H1 (cell line): ENCODE measurements at places on chromosomes 7 and 10. TPM values are rescaled to one million over a fixed set of nuclear protein-coding genes. Genes with fewer than 3 reads are reported as not detected.
A peak's percentile ranks its signal among the peaks of the same experiment; 100 is the strongest.

GRCh38 chr7:30278376-30278775 lies 6.0 kb upstream of the ZNRF2 start:
- H3K4me1 ChIP-seq: no peaks in the 10 kb centered on the region
- no peak overlapping the region for H3K27ac ChIP-seq
- no peaks in the 10 kb centered on the region for H3K36me3 ChIP-seq
- H3K27me3 ChIP-seq: no peaks in the 10 kb centered on the region

- no peaks in the 10 kb centered on the region for H3K36me3 ChIP-seq
- H3K27ac ChIP-seq: no peak overlapping the region
These were observed 263.1 kb upstream of the CXCL12 start for GRCh38 chr10:44647877-44648542.

DNA sequence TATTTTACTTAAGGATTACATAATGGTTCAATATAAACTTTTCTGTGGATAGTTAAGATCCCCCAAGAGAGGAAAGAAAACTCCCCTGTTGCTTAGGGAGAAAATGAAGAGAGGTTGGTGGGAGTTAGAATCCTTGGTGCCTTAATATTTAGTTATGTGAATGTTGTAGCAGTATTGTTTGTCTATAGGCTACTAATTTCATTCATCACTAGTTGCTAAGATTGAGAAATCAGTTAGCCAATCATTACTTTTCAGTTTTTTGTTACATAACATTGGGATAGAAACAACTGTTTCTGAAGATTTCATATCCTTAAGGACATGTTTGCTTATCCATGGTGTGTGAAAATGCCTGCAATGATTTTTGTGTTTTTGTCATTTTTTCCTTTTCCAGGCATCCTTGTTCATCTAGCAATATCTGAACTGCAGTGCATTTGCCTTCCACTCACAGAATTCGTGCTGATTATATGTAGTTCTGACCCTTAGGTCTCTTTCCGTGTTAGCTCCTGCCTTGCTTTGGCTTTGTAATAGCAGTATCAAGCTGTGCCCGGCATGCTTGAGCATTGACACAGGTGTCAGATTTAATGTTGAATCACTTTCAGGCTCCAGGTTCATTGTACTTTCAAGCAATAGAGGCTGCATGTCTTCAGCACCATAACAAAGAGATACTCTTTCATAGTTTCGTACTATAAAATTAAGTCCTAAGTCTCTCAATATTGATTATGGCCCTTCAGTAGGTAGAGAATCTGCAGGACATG lies 85.0 kb downstream of the PODXL start:
- DNase-seq: no peak
- no peaks in the 10 kb centered on the region for H3K27me3 ChIP-seq
- H3K27ac ChIP-seq: no peak overlapping the region
- H3K4me1 ChIP-seq: no peaks in the 10 kb centered on the region; the same call in 1 of the 2 replicates
- no peak overlapping the region for H3K4me3 ChIP-seq

SPDYE8 gene
- polyA plus RNA-seq: not detected in 2 replicates

CAMK2B gene
- 0.05 and 0.14 TPM in 2 replicates for polyA plus RNA-seq

- no peaks in the 10 kb centered on the region for H3K4me1 ChIP-seq
- H3K36me3 ChIP-seq: no peaks in the 10 kb centered on the region
- no peak for DNase-seq
These were observed 122.0 kb downstream of the CHCHD3 start for GRCh38 chr7:132959891-132960290.

DNA sequence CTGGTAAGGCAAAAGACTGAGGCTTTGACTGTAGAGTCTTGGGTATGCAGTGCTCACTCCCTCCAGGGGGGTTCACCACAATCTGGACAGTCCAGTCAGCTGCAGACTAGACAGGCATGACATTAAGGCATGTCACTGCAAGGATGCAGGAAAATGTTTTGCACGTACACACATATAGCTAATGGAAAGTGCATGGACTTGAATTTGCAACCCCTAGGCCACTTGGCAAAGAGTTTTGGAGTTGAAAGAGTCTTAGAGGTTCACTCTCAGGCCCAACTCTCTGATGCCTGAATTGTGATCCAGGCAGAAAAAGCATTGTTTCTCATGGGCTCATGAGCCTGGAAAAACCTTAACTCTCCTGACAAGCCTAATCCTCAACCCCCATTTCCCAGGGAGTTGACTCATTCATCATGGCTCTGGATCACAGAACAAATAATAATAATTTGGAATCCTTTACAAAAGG lies 51.9 kb downstream of the LAMB4 start:
- no peak for DNase-seq
- no peak overlapping the region for H3K27ac ChIP-seq
- no peak overlapping the region for H3K4me3 ChIP-seq
- H3K4me1 ChIP-seq: no peaks in the 10 kb centered on the region

HABP2 gene
- polyA plus RNA-seq: not detected in 2 replicates

SEC31B gene
- 5.3 and 5.6 TPM in 2 replicates for polyA plus RNA-seq

CLCN1 gene
- 0.36 and 0.38 TPM in 2 replicates for polyA plus RNA-seq

DNA sequence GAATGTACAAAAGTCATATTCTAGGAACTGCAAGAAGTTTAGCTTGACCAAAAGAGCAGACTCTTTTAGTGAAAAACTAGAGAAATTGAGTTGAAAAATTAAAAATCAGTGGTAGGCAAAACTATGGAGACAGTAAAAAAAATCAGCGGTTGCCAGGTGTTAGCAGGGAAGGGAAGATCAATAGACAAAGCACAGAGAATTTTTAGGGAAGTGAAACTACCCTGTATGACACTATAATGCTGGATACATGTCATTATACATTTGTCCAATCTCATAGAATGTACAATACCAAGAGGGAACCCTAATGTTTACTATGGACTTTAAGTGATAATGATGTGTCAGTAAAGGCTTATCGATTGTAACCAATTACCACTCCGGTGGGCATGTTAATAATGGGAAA lies 761.9 kb downstream of the MAGI2 start:
- no peak for DNase-seq
- no peaks in the 10 kb centered on the region for H3K4me1 ChIP-seq

GRCh38 chr10:53463539-53463938 lies 691.0 kb upstream of the MBL2 start:
- no peak for DNase-seq
- H3K36me3 ChIP-seq: no peaks in the 10 kb centered on the region
- H3K27me3 ChIP-seq: no peaks in the 10 kb centered on the region
- no peak overlapping the region for H3K4me3 ChIP-seq
- H3K27ac ChIP-seq: no peak overlapping the region

- H3K27me3 ChIP-seq: no peaks in the 10 kb centered on the region
- no peak overlapping the region for H3K4me3 ChIP-seq
- no peaks in the 10 kb centered on the region for H3K4me1 ChIP-seq
- no peaks in the 10 kb centered on the region for H3K36me3 ChIP-seq
- H3K27ac ChIP-seq: no peak overlapping the region
- no peak for DNase-seq
These were observed 417.0 kb downstream of the HTR7 start for GRCh38 chr10:90440870-90441269.

GRCh38 chr10:69360485-69361302 lies 56.0 kb downstream of the TACR2 start:
- peaks cover 12% of the 10 kb centered on the region for H3K4me1 ChIP-seq
- 0 out of 2 replicates have a peak, but pooled peaks cover 11% of the 10 kb centered on the region for H3K36me3 ChIP-seq
- no peak for DNase-seq
- H3K27me3 ChIP-seq: no peaks in the 10 kb centered on the region
- H3K4me3 ChIP-seq: no peak overlapping the region

C10orf62 gene
- polyA plus RNA-seq: 0.05 TPM in 1 of 2 replicates, not detected in the other

- H3K27me3 ChIP-seq: peaks cover 4% of the 10 kb centered on the region; the same call in 1 of the 2 replicates
- no peaks in the 10 kb centered on the region for H3K36me3 ChIP-seq
- DNase-seq: no peak
- H3K27ac ChIP-seq: no peak overlapping the region
These were observed 40.0 kb downstream of the HIF1AN start for GRCh38 chr10:100575585-100576281.

DBNL gene
- polyA plus RNA-seq: 56.6 and 63.1 TPM in 2 replicates

DNA sequence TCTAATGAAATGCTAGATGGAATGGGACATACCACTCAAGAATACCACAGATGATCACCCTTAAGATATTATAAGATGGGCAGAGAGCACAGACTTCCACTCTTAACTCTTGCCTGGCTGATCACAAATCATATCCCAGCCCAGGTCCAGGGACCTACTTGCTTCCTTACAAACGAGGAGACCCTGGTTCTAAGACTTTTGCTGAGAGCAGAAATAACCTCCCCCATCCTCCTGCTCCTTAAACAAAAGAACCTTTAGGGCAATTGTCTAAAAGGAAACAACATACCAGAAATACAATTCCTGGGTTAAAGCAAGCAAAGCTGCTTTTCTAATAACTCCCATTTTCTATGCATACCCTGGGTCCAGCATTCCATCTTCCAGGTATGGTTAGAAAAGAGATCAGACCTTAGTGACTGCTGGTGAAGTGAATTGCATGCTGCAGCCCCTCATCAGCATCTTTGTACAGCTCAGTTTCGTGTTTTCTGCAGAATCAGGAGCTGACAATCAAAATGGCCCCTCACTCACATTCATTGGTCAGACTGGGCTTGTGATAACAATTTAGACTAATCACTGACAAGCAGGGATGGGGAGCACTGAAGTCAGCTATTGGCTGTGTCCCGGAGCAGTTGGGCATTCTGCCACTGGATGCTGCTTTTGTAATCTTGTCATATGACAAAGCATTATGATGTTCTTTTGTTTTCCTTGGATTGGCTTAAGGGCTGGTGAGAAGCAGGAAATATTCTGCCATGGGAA lies 14.6 kb downstream of the IFIT3 start:
- no peak overlapping the region for H3K4me3 ChIP-seq
- H3K27ac ChIP-seq: no peak overlapping the region
- H3K36me3 ChIP-seq: no peaks in the 10 kb centered on the region
- peaks cover 12% of the 10 kb centered on the region for H3K4me1 ChIP-seq
- no peak for DNase-seq

SCART1 gene
- 0.14 and 0.22 TPM in 2 replicates for polyA plus RNA-seq

TMUB1 gene
- 56.2 and 85.7 TPM in 2 replicates for polyA plus RNA-seq

RNF133 gene
- polyA plus RNA-seq: 0.09 TPM in 1 of 2 replicates, not detected in the other

- peak overlapping the region; percentile 62 for H3K4me3 ChIP-seq
- DNase-seq: no peak
- no peaks in the 10 kb centered on the region for H3K27me3 ChIP-seq
- H3K4me1 ChIP-seq: no peaks in the 10 kb centered on the region
- H3K27ac ChIP-seq: no peak overlapping the region
These were observed 68.3 kb downstream of the CREM start for GRCh38 chr10:35194906-35195305.

GRID1 gene
- polyA plus RNA-seq: 0.30 and 0.31 TPM in 2 replicates

PDE1C gene
- polyA plus RNA-seq: 0.06 and 0.11 TPM in 2 replicates

DNA sequence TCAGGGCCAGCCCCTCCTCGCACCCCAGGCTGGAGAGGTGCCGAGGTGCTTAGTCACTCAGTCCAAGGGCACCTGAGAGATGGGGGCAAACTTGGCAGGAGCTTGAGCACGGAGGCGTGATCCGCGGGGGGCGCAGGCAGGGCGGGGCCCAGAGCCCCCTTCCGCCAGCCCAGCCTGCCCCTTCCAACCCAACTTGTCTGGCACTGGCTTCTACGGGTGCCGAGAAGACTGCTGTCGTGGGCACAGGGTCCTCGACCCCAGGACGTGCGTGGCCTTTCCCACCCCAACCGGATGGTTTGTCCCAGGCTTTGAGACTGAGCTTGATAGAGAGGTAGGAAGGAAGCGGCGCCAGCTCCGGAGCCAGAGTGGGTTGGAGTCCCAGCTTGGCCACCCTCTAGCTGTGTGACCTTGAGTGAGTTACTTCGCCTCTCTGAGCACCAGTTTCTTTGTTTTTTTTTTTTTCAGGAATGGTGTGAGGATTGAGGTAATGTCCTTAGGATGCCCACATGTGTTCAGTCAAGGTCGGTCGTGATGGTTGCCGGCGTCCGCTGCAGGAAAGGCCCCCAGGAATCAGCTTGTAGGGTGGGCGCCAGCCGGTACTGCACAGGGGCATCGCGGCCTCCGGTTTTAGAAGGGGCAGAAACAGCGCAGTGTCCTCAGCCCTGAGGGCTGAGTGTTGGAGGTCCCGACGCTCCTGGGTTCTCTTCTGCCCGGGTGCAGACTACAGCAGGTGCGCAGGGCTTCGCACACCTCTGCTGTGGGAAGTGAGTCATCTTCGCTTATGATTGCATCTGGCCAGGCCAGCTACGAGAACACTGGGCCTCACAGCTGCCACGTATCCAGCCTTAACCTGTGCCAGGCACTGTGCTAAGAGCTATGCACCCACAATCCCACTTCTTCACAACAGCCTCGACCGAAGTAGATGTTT lies 28.6 kb upstream of the VAX1 start:
- H3K36me3 ChIP-seq: no peaks in the 10 kb centered on the region
- no peak for DNase-seq
- no peak overlapping the region for H3K27ac ChIP-seq
- peaks cover 98% of the 10 kb centered on the region for H3K27me3 ChIP-seq

HECW1 gene
- 2.9 and 5.8 TPM in 2 replicates for polyA plus RNA-seq

- H3K36me3 ChIP-seq: no peaks in the 10 kb centered on the region
- no peak for DNase-seq
- no peaks in the 10 kb centered on the region for H3K4me1 ChIP-seq
- H3K27ac ChIP-seq: no peak overlapping the region
- peaks cover 1% of the 10 kb centered on the region for H3K27me3 ChIP-seq
- no peak overlapping the region for H3K4me3 ChIP-seq
These were observed 96.5 kb downstream of the NRP1 start for GRCh38 chr10:33237736-33238624.

GRCh38 chr7:122688400-122688998 lies 10.4 kb downstream of the RNF133 start:
- H3K4me3 ChIP-seq: no peak overlapping the region
- DNase-seq: no peak
- no peaks in the 10 kb centered on the region for H3K27me3 ChIP-seq
- peaks cover 2% of the 10 kb centered on the region; the same call in 1 of the 2 replicates for H3K36me3 ChIP-seq
- no peak overlapping the region for H3K27ac ChIP-seq
